ENCODE measurements at places on chromosomes 7 and 10. TPM values are rescaled to one million over a fixed set of nuclear protein-coding genes. Genes with fewer than 3 reads are reported as not detected.

- DNase-seq: peak; percentile 21
These were observed 64.0 kb downstream of the CSGALNACT2 start for GRCh38 chr10:43202224-43202656.

MMD2 gene
- not detected for total RNA-seq

NPC1L1 gene
- total RNA-seq: under 0.01 TPM

GRCh38 chr7:3188946-3189345 lies 112.1 kb upstream of the SDK1 start:
- DNase-seq: no peak

GRCh38 chr10:70918851-70919530 lies 30.6 kb upstream of the PCBD1 start:
- no peak for DNase-seq

DNA sequence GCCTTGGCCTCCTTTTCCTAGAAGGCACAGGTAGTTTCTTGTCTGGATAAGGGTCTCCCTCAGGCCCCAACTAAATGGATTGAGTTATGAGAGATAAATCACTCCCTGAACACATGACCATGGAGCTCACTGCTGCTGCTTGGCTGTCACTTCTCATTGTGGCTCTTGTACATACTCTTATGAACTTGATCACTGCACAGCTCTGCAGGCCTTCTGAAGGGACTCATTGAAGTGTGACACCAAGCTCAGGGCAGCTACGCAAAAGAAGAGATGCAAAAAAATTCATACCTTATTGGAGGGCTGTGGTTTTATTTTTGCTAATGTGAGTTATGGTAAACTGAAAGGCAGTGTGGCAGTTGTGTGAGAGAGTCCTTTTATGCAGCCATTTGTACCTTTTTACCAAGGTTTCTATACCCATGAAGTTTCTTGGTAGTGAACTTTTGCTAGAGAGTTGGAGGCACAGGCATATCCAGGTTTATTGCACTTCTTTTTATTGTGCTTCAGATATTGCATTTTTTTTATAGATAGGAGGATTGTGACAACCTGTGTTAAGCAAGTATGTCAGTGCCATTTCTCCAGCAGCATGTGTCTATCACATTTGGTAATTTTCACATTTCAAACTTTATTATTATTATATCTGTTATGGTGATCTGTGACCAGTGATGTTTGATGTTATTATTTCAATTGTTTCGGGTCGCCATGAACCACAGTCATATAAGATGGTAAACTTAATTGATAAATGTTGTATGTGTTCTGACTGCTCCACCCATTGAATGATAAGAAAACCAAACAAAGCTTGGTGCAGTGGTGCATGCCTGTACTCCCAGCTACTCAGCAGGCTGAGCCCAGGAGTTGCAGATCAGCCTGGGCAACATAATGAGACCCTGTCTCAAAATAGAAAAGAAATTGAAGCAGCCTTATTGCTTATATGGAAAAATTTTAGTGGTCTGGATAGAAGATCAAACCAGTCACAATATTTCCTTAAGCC lies 100.6 kb downstream of the LRRC4 start:
- no peak for DNase-seq

GRCh38 chr10:1628757-1629156 lies 108.6 kb downstream of the ADARB2 start:
- no peak for DNase-seq

DNA sequence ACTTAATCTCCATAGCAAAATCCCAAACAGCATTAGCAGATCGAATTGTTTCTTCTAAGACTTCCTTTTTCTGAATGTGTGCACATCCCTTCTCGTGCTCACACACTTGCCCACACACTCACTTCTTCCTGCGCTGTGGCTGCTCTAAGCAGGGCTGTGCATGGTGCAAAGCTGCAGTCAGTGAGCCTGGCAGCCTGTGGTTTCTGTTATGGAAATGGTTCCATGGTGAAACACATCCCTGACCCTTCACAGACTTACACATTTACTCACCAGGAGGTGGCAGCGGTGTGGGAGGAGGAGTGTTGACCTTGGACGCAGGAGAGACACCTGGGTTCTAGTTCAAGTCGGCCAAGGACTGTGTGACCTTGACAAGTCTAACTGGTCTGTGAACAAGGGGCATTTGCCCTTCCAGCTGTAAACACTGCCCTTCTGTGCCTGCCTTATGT lies 24.9 kb downstream of the MTURN start:
- no peak for DNase-seq

DNA sequence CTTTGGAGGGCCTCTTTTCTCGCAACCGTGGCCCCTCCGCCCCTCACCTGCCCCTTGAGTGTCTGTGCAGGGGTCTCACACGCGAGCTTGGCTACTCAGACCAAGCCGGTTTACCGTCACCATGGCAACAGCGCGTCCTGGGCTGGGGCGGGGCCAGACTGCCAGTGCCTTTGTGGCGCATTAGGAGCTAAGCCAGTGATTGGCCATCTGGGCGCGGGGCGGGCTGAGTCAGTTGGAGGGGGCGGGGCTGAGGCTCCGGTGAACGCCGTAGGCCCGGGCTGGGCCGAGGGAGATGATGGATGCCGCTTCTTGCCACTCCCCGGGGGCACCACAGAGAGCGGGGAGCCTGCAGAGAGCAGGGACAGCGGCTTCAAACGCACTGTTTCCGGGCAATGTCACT lies 48.7 kb upstream of the FXYD4 start:
- peak; percentile 62 for DNase-seq

- no peak for DNase-seq
These were observed 29.8 kb downstream of the LEP start for GRCh38 chr7:128270826-128271272.

DNA sequence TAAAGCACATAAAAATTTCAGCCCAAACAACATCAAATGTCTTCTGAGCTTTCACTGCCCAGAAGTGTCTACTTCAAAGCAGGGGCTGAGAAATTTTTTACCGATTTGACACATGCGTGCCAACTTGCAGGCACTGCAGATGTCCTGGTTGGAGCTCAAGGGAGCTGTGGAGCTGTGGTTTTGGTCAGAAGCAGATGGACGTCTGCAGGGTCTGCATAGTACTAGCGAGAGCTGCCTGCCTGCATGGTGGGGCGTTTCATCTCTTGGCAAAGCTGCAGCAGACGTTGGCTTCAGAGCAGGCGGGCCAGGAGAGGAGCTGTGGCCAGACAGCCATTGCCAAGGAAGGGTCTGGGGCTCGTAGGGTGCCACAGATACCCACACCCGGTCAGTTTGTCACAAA lies 296.7 kb downstream of the GLRX3 start:
- DNase-seq: no peak

- DNase-seq: no peak
These were observed 89.5 kb downstream of the ALOX5 start for GRCh38 chr10:45463244-45464116.

DNA sequence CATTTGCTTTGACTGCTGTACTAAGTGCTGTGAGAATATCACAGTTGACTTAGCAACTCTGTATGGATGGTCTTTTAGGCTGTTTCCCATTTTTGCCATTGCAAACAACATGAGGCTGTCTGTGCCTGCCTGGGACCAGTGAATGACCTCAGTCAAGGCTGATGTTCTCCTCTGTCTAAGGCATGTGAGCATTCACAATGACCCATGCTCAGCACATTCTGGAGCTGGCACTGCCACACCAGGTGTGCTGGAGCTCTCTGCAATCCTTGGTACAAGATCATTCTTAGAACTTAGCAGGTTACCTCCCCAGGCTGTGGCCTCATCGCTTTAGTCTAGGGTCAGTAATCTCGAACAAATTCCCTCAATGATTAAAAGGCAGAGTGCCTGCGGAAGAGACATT lies 61.9 kb downstream of the SH3PXD2A start:
- DNase-seq: no peak

DNA sequence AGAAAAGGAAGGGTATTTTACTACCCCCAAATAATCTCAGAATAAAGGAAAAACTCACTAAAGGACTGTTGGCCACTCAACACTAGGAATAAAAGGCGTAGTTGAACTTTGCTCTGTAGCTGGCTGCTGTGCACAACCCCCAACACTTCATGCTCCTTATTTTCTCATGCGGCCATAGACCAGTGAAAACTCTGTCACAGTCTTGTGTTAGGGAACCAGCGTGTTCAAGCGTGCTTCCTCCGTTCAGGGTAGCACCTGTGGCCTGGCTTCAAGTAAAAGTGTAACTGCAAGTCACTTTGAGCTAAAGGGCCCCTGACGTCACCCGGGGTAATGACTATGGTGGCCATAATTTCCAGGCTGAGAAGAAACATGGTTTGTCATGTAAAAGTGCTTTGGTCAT lies 27.0 kb downstream of the BLNK start:
- DNase-seq: no peak

DNA sequence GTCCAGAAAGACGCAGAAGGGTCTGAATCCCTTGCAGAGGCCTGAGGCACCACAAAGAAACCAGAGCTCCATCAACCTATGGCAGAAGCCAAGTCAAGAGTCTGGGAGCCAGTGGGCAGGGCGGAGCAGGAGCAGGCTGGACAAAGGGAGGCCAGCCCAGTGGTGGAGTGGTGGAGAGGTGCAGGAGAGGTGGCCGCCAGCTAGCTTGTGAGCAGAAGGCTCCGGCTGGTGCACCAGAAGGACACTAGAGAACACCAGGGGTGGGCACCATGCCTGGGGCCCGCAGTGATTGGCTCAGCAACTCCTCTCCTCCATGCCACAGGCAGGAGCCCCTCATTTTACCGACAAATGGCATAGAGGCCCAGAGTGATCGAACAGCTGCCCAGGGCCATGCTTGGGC lies 186.6 kb downstream of the GRID1 start:
- DNase-seq: no peak

All from bronchial epithelial cell (primary cell).